ENCODE measurements at places on chromosomes 4 and X. TPM values are rescaled to one million over a fixed set of nuclear protein-coding genes. Genes with fewer than 3 reads are reported as not detected.

Gene HTN3
- total RNA-seq = not detected

Gene TNMD
- not detected for total RNA-seq

Gene ARX
- not detected for total RNA-seq

Gene ADH1A
- total RNA-seq = not detected

Gene PLAC1
- 2.9 TPM for total RNA-seq

Gene COX7B2
- not detected for total RNA-seq

Gene MGARP
- 3.3 TPM for total RNA-seq

Gene TMPRSS11D
- total RNA-seq = not detected

Gene LGI2
- total RNA-seq = not detected

Gene SLITRK4
- total RNA-seq = 7.0 TPM

Gene TMEM35A
- total RNA-seq = 15.2 TPM

Gene FTSJ1
- total RNA-seq = 117 TPM

Gene SMIM31
- total RNA-seq = not detected

Gene FGF16
- total RNA-seq = under 0.01 TPM

Gene CXorf51B
- total RNA-seq = not detected

Gene SMPX
- total RNA-seq = not detected

Gene UGT2B17
- not detected for total RNA-seq

Gene PITX2
- 36.1 TPM for total RNA-seq

Gene RBM10
- 44.0 TPM for total RNA-seq

Gene MAGEB10
- not detected for total RNA-seq

Gene ENPP6
- not detected for total RNA-seq

Gene HS6ST2
- 0.22 TPM for total RNA-seq

Gene PRSS12
- 14.2 TPM for total RNA-seq

Gene TMEM154
- 13.3 TPM for total RNA-seq

Gene DDX60
- 14.2 TPM for total RNA-seq

Gene GYPA
- total RNA-seq = not detected

Gene ASB9
- total RNA-seq = 1.6 TPM

Gene PCDH18
- total RNA-seq = 33.5 TPM

Gene ITIH6
- total RNA-seq = not detected

Gene CLNK
- not detected for total RNA-seq

Gene ELF4
- total RNA-seq = 24.2 TPM

Gene DDIT4L
- 12.5 TPM for total RNA-seq

Gene CT47B1
- not detected for total RNA-seq

Gene SLC25A6
- total RNA-seq = 564 TPM

Gene NLRP2B
- total RNA-seq = not detected

Gene TMEM150C
- total RNA-seq = not detected

Gene TEC
- total RNA-seq = 0.72 TPM

Gene L1CAM
- 18.2 TPM for total RNA-seq

Gene HGFAC
- total RNA-seq = not detected

Gene MAGEE2
- not detected for total RNA-seq

Gene DCX
- total RNA-seq = not detected

Gene SRP72
- 136 TPM for total RNA-seq

Gene ARSJ
- 23.9 TPM for total RNA-seq

Gene SORCS2
- 0.22 TPM for total RNA-seq
